Esophagus muscularis mucosa (tissue), 4 donors: ENCODE measurements at places on chromosomes 11 and 22. TPM values are rescaled to one million over a fixed set of nuclear protein-coding genes. Genes with fewer than 3 reads are reported as not detected.
A peak's percentile ranks its signal among the peaks of the same experiment; 100 is the strongest.

DNA sequence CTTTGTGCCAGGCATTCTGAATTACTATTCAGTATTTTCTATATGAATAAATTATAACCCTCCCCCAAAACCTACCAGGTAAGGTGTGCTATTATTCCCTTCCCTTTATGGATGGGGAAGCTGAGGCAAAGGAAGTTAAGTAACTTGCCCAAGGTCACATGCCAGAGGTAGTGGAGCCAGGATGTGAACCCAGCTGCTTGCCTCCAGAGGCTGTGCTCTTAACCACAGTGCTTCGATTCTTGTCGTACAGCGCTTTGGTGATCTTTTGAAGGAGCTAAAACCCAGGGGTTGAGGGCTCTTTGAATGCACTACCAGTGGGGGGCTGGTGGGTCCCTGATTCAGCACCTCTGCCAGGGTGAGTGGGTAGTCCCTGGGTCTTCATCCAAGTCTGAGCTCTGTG lies 18.8 kb downstream of the MCM5 start:
- no peak for DNase-seq
- no peaks in the 10 kb centered on the region for H3K27me3 ChIP-seq
- H3K27ac ChIP-seq = no peak overlapping the region
- no peak overlapping the region for H3K4me3 ChIP-seq
- H3K4me1 ChIP-seq = no peaks in the 10 kb centered on the region

DNA sequence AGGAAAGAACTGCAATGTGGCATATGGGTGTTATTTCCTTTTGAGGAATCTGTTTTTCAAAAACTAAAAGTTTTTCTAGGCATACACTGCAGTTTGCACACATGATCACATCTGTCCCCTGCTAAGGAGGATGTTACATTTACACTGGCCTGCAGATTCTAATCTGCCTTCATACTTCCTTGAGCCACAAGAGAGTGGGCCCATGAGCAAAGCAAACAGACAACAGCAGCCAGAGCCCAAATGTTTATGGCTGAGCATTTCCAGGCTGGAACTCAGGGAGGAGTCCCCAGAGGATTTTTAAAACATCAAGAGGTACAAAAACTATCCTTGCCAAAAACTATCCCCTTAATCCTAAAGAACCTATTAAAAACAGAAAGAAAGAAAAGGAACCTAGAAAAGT lies 117.2 kb upstream of the MTNR1B start:
- H3K4me3 ChIP-seq = no peak overlapping the region
- no peak overlapping the region for H3K27ac ChIP-seq
- DNase-seq = no peak
- H3K4me1 ChIP-seq = peaks cover 12% of the 10 kb centered on the region
- no peaks in the 10 kb centered on the region for H3K36me3 ChIP-seq

DNA sequence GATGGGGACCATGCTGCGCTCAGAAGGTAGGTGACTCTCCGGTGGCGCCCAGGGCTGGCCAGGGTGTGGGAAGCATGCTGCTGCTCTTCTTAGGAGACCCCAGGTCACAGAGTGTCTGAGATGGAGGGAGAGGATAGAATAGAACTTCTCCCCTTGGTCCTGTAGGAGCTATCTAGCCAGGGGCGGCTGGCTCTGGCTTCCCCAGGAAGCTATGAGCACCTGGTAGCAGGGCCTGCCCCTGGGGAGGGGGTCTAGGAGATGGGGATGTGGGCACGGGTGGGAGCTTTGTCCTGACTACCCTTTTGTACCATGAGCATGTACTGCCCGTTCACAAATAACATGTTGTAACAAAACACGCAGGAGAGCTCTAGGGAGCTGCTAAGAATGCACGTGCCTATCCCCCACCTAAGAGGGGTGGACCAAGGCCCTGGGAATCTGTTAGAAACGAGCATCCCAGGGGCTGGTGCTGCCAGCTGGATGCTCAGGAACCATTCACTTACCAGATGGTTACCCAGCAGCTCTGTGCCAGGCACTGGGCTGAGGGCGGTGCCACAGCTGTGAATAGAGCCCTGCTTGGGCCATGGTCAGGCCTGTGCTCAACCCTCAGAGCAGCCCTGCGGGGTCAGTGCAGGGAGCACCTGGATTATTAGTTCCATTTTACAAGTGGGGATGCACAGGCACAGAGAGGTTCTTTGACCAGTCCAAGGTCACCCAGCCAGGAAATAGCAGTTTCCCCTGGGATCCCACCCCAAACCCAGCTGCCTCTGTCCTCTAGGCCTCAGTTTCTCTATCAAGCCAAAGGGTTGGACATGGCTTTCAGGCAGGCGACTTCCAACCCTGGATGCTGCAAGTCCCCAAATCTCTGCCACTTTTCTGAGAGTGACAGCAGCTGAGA lies 2.2 kb downstream of the SLC39A13 start:
- no peaks in the 10 kb centered on the region for H3K27me3 ChIP-seq
- H3K4me1 ChIP-seq = peaks cover 48% of the 10 kb centered on the region
- peak overlapping the region; percentile 89 for H3K4me3 ChIP-seq
- peak overlapping the region; percentile 98 for H3K27ac ChIP-seq
- no peak for DNase-seq

DNA sequence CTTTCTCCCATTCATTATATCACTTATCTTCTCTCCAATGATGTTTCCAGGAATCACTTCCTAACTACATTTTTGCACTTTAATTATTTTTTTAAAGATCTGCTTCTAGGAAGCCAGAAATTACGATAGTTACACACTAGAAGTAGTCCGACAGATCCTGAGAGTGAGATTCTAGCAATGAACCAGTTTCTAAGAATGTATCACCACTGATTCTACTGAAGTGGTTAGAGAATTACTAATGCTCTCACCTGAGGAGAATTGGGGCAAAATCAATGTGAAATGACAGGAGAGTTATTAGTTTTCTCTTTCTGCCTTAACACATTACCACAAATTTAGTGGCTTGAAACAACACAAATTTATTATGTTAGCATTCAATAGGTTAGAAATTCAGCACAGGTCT lies 241.2 kb downstream of the CASP12 start:
- H3K27ac ChIP-seq = no peak overlapping the region
- no peaks in the 10 kb centered on the region for H3K27me3 ChIP-seq
- DNase-seq = no peak
- H3K36me3 ChIP-seq = no peaks in the 10 kb centered on the region

DNA sequence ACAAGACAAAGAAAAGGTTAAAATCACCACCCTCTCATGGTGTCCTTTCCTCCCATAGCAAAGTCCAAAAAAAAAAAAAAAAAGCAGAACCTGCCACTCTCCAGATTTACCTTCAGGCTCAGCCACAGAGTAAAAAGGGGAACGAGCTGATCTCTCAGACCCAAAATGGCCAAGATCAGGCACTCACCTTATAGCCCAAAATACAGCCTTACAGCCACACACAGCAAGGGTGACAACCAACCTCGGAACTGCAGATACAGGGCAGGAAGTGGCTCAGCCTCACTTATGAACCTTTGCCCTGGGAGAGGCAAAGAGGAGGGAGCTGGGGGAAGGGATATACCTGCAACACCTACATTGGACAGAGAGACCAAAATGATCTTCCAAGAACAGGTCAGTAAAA lies 4.5 kb downstream of the FHIP1B start:
- no peaks in the 10 kb centered on the region for H3K27me3 ChIP-seq
- H3K4me3 ChIP-seq = no peak overlapping the region
- no peaks in the 10 kb centered on the region for H3K36me3 ChIP-seq
- no peak for DNase-seq
- no peak overlapping the region for H3K27ac ChIP-seq
- peaks cover 32% of the 10 kb centered on the region for H3K4me1 ChIP-seq

DNA sequence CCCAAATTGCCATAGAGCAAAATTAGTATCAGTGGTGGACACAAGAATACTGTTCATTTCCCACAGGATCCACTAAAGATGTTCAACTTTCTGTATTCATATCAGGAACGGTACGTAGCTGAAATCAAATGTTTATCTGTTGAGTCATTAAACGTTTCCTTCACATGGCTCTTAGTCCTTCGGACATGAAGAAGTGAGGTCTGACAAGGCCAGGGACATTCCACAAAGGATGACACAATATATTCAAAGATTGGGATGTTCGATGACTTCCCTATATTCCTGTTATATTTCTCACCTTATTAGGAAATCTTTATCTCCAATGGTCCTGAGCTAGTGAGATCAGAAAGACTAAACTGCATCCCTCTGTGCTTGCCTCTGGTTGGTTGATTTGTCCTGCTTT lies 129.0 kb downstream of the ETS1 start:
- H3K4me3 ChIP-seq = no peak overlapping the region
- peaks cover 14% of the 10 kb centered on the region for H3K4me1 ChIP-seq
- H3K36me3 ChIP-seq = peaks cover 7% of the 10 kb centered on the region
- H3K27ac ChIP-seq = peak overlapping the region; percentile 28
- no peak for DNase-seq

GRCh38 chr11:106087815-106088435 lies 10.5 kb downstream of the AASDHPPT start:
- H3K4me3 ChIP-seq = no peak overlapping the region
- peak overlapping the region; percentile 39 for H3K27ac ChIP-seq
- peaks cover 73% of the 10 kb centered on the region for H3K4me1 ChIP-seq
- H3K36me3 ChIP-seq = peaks cover 3% of the 10 kb centered on the region
- DNase-seq = no peak
- H3K27me3 ChIP-seq = no peaks in the 10 kb centered on the region

- peaks cover 6% of the 10 kb centered on the region for H3K4me1 ChIP-seq
- H3K27me3 ChIP-seq = no peaks in the 10 kb centered on the region
- no peak overlapping the region for H3K27ac ChIP-seq
- no peak for DNase-seq
- no peak overlapping the region for H3K4me3 ChIP-seq
Measured at GRCh38 chr11:117187428-117187798, 8.9 kb downstream of the SIDT2 start.

DNA sequence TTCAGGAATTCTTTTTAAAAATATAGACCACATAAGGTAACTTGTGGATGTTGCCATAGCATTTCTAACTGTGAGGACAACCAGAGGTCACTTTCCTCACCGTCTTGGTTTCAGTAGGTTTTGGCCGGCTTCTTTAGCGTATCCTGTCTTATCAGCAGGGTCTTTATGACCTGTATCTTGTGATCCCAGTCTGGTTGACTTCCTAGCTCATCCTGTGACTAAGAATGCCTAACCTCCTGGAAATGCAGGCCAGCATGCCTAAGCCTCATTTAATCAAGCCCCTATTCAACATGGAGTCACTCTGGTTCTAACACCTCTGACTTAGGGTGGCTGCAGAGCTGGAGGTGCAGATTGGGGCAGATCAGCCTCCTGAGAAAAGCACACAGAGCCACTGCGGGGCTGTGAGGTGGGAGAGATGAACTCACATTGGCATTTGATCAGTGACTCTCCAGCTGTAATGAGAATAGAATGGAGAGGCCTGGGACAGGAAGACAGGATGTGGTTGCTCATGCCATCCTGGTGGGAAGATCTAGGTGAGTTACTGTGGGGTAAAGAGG lies 41.1 kb upstream of the TOP3B start:
- H3K27ac ChIP-seq = no peak overlapping the region
- DNase-seq = no peak
- no peaks in the 10 kb centered on the region for H3K4me1 ChIP-seq
- H3K4me3 ChIP-seq = no peak overlapping the region
- H3K36me3 ChIP-seq = no peaks in the 10 kb centered on the region

- peaks cover 64% of the 10 kb centered on the region for H3K36me3 ChIP-seq
- H3K27me3 ChIP-seq = no peaks in the 10 kb centered on the region
- no peaks in the 10 kb centered on the region for H3K4me1 ChIP-seq
- no peak overlapping the region for H3K27ac ChIP-seq
- no peak overlapping the region for H3K4me3 ChIP-seq
- no peak for DNase-seq
Measured at GRCh38 chr22:29139965-29140782, 65.5 kb upstream of the EMID1 start.

- H3K27ac ChIP-seq = no peak overlapping the region
- peaks cover 36% of the 10 kb centered on the region for H3K36me3 ChIP-seq
- H3K4me1 ChIP-seq = no peaks in the 10 kb centered on the region
- DNase-seq = no peak
- H3K4me3 ChIP-seq = no peak overlapping the region
Measured at GRCh38 chr22:26541167-26541819, 29.0 kb upstream of the TFIP11 start.

GRCh38 chr11:61059260-61059752 lies 43.0 kb upstream of the CD5 start:
- no peaks in the 10 kb centered on the region for H3K4me1 ChIP-seq
- no peaks in the 10 kb centered on the region for H3K36me3 ChIP-seq
- no peak overlapping the region for H3K27ac ChIP-seq
- H3K4me3 ChIP-seq = no peak overlapping the region
- H3K27me3 ChIP-seq = no peaks in the 10 kb centered on the region

GRCh38 chr11:74141241-74141695 lies 29.5 kb downstream of the C2CD3 start:
- H3K27ac ChIP-seq = no peak overlapping the region
- DNase-seq = no peak

DNA sequence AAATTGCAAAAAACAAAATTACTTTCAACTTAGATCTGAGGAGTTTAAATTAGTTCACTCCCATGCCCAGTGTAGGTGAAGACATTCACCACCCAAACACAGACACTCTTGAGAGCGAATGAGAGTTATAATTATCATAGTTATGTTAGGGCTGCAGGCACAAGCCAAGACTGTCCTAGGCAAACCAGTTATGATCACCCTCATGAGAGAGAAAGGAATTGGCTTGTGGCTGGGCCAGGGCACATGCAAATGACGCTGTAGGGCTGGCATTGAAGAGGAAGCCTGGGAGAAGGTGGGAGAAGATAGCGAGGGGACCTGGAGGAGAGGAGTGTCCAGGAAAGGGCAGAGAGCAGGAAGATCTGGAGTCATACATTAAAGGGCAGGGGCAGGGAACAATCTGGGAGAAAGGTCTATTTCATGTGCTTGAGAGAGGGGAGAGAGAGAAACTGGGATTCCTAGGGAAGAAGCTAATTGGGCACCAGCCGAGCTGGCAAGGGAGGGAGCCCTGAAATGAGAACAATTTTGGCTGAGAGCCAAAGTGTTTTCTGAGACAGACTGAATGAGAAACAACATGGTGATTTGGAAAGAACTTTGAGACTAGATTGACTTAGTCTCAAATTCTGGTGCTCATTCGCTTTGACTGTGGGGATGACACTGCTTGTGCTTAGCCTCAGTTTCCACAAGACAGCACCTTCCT lies 279.9 kb downstream of the KIRREL3 start:
- no peaks in the 10 kb centered on the region for H3K4me1 ChIP-seq
- no peaks in the 10 kb centered on the region for H3K27me3 ChIP-seq
- no peaks in the 10 kb centered on the region for H3K36me3 ChIP-seq
- H3K27ac ChIP-seq = no peak overlapping the region
- H3K4me3 ChIP-seq = no peak overlapping the region
- DNase-seq = no peak

GRCh38 chr11:95248666-95249467 lies 17.9 kb upstream of the SESN3 start:
- H3K27ac ChIP-seq = no peak overlapping the region
- no peaks in the 10 kb centered on the region for H3K36me3 ChIP-seq
- H3K27me3 ChIP-seq = no peaks in the 10 kb centered on the region
- DNase-seq = no peak

The DRICH1 gene
- not detected for total RNA-seq

The NEFH gene
- total RNA-seq = 2.4 TPM
